Substantia nigra (tissue), 51 donors: ENCODE measurements at places on chromosomes 4 and X.

GRCh38 chr4:6724421-6725111 lies 8.6 kb downstream of the BLOC1S4 start:
- DNase-seq: peak; percentile 50

- DNase-seq: no peak
Measured at GRCh38 chr4:1414831-1415680, 8.8 kb upstream of the NKX1-1 start.

GRCh38 chr4:119540249-119540648 lies 88.4 kb downstream of the PDE5A start:
- no peak for DNase-seq

DNA sequence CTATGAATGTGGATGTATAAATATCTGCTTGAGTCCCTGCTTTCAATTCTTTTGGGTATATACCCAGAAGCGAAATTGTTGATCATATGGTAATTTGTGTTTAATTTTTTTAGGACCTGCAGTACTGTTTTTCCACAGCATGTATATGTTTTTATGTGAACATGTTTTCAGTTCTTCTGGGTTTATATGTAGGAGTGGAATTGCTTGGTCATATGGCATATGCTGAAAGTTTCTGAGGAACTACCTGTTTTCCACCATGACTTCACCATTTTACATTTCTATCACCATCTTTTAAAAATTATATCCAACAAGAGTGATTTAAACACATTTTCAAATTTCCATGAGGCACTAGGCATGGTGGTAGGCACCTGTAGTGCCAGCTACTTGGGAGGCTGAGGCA lies 8.2 kb downstream of the PPAT start:
- no peak for DNase-seq

DNA sequence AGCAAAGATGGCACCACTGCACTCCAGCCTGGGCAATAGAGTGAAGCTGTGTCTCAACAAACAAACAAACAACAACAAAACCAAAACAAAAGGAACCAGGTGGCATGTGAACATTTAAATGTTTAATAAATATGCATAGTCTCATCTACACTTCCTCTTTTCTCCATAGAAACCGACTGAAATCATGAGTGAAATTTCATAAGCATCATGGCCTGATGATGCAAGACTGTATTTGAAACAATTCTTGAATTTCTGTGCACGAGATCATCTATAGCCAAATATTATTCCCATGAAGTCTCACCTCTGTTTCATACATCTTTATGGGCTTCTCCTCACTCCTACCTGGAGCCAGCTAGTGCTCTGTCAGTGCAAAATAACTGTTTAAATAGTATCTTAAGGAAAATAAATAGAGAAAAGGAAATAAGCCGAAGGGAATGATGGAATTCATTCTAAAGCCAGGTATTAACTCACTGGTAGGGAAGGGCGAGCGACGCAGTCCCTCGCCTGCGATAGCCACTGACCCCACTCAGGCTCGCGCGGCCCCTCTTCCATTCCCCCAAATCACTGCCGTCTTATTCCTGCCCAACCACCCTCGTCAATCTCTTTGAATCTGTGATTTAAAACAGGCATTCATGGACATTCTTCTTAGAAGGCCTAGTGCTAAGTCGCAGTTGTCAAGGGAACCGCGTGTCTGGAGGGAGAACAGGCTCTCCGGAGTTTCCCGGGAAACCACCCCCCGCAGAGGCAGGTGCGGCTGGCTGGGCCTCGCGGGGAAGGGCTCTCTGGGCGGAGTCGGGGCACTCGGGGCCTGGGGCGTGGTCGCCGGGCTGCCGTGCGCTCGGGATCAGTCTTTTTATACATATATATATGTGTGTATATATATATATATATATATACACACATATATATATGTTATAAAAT lies 52.4 kb upstream of the TRIM2 start:
- DNase-seq: peak; percentile 24

DNA sequence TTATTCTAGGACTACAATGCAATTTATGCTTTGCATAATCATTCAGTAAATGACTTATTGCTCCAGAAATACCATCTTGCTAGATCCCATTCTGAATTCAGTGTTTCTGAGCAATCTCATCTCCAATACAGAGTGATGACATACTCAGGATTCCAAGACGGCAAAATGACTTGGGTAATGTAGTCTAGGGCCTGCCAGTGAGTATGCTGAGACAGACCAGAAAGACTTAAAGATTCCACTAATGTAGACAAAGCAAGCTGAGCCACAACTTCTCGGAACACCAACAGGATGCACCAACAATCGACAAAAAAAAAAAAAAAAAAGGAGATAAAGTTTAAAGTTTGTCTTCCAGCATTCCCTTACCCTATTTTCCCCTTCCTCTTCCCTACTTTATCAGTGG lies 919 bp upstream of the SEC24B start:
- no peak for DNase-seq
